ENCODE measurements at places on chromosomes 6 and 20. TPM values are rescaled to one million over a fixed set of nuclear protein-coding genes. Genes with fewer than 3 reads are reported as not detected.
A peak's percentile ranks its signal among the peaks of the same experiment; 100 is the strongest.

Gene PTCRA
- not detected for total RNA-seq

Gene SLC35B3
- total RNA-seq, result 5.4 TPM

Gene TAGAP
- 1.3 TPM for total RNA-seq

Gene ASIP
- total RNA-seq, result 13.3 TPM

Gene LRRC73
- total RNA-seq, result 2.5 TPM

Gene ZBTB2
- total RNA-seq, result 5.1 TPM

Gene REM1
- total RNA-seq, result 1.2 TPM

Gene BMP7
- 17.7 TPM for total RNA-seq

GRCh38 chr6:35477551-35478179, 9.5 kb downstream of the RPL10A start:
- DNase-seq, result no peak

DNA sequence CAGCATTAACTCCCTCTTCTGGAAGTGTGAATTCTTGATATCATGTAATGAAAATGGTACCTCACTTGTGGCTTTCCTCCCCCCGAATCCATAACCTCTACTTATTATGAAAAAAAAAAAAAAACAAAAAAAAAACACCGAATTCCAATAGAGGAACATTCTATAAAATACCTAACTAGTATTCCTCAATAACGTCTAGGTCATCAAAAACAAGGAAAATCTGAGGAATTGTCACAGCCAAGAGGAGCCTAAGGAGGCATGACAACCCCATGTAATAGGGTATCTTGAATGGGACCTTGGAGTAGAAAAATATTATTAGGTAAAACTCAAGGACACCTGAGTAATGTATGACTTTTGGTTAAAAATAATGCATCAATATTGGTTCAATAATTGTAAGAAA, 38.9 kb upstream of the POLR1H start:
- no peak for DNase-seq

DNA sequence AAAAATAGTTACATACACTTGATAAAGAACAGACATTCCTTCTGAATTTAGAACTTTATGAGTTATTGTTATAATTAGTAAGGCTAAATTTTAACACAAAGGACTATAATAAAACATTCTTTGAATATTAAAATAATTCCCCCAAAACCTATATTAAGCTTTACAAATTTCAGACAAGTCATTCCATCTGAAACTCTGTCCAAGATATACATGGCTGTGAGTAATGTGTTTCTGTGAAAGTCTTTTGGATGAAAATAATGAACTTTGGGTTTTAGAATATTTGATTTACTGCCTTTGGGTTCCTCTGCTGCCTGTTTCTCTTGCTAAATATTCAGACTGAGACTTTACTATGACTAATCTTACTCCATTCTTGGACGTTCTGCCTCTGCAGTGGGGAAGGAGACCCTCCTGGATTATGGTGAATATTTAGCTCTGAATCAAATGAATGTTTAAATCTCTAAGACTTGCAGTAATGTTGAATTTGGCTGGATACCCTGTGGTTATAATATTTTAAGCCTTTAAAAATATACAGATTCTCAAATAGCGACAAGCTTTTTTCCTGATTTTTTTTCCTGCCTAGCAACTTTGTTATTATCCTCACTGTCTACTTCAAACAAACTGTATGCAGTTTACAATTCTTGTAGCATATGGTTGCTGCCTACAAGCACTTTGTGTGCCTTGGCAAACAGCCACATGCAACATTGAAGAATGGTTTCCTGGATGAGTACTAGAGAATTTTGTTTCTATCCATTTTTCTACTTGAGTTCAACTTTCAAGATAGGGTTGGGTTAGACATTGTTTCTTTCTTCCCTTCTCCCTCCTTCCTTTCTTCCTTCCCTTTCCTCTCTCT, 51.4 kb downstream of the TXLNB start:
- no peak for DNase-seq

GRCh38 chr6:11214084-11214833, 18.2 kb downstream of the NEDD9 start:
- DNase-seq, result no peak

- no peak for DNase-seq
Measured at GRCh38 chr6:158630938-158631616, 13.5 kb downstream of the DYNLT1 start.

DNA sequence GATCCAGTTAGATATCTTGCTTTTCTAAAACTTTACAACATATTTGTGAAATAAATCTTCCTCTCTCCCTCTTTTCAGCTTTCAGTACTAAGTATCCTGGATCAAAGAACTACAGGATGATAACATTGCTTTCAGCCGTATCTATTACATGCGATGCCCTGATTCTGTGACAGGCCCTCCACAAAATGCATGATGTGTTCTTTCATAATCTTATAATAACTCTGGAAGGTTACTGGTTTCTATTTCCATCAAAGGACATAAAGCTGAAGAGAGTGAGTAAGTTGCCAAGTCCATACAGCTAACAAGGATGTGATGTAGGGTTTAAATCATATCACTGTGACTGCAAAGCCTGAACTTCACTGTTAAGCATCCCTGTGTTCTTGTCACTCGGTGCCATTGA, 62.9 kb upstream of the ADGRG6 start:
- DNase-seq, result no peak

- no peak for DNase-seq
Measured at GRCh38 chr20:35283441-35284266, 918 bp downstream of the EIF6 start.

DNA sequence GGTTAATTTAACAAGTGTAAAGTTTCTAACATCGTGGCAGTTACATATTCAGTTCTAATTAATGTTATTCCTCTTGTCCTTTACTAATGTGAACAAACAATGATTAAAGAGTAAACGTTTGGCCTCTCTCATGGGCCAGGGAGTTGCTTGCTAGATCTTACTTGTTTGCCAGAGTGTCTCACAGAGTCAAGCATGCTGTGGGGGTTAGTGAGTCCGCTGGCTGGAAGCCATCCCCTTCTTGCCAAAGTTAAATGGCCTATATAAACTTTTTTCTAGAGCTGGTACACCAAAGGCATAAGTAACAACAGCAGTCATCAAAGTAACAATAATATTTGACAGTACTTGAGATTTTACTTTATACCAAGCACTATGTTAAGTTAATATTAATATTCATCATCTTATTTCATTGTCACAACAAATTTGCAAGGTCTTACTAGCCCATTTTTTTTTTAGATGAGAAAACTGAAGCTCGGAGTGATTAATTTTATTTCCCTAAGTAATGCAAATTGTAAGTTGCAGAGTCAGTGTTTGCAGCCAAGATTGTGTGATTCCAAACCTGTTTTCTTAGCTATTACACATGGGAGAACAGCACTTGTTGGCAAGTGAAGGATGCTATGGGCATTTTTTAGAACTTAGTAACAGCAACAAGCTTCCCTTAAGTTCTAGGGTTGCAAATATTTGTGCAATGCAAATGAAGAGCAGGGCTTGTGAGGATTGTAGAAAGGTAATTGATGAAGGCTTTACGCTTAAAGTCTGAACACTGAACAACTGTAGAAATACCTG, 224.5 kb downstream of the RFPL4B start:
- DNase-seq, result peak; percentile 19

DNA sequence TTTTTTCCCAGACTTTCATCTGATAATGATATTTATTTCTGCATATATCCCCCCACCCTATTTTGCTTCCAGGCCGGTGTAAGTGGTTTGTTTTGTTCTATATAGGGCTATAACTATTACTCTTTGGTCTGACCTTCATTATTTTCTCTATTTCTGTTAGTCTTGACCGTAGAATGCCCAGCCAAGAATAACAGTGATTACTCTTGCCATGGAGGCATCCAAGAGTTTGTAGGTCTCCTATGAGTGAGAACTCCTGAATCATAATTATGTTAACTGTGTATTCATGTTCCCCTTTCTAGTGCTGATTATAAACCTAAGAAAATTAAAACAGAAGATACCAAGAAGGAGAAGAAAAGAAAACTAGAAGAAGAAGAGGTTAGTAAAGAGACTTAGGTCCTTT, 52.2 kb downstream of the TOP1 start:
- DNase-seq, result no peak

DNA sequence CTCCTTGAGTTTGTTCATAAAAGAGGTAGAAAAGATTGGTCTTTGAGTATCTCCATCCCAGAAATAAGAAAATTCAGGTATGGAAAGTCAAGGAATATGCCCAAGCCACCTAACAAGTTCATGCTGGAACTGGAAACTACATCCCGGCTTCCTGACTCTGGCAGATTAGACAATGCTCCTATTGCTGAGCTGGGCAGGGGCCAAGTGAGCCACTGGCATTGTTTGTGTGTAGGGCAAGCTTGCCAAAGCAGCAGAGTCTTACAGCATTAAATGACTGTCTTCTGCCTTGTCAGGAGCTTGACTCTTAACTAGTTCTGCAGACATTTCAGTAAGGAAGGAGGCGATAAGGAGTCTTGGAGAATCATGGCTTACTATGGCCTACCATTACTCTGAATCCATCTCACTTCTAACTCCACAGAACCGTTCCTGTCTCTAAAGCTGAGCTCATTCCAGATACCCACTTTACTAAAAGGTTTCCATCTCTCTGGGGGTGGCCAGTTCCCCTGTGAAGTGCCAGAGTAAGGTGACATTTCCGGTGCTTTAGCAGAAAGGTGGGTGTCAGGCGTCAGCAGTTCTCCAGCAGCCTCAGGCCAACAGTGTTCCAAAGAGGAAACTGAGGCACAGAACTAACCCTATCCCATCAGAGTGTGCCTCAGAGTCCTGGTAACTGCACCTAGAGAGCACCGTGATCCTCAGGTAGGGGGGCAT, 30.1 kb downstream of the PRDM1 start:
- DNase-seq, result peak; percentile 48

- no peak for DNase-seq
Measured at GRCh38 chr6:127458817-127459216, 372 bp downstream of the KIAA0408 start.

DNA sequence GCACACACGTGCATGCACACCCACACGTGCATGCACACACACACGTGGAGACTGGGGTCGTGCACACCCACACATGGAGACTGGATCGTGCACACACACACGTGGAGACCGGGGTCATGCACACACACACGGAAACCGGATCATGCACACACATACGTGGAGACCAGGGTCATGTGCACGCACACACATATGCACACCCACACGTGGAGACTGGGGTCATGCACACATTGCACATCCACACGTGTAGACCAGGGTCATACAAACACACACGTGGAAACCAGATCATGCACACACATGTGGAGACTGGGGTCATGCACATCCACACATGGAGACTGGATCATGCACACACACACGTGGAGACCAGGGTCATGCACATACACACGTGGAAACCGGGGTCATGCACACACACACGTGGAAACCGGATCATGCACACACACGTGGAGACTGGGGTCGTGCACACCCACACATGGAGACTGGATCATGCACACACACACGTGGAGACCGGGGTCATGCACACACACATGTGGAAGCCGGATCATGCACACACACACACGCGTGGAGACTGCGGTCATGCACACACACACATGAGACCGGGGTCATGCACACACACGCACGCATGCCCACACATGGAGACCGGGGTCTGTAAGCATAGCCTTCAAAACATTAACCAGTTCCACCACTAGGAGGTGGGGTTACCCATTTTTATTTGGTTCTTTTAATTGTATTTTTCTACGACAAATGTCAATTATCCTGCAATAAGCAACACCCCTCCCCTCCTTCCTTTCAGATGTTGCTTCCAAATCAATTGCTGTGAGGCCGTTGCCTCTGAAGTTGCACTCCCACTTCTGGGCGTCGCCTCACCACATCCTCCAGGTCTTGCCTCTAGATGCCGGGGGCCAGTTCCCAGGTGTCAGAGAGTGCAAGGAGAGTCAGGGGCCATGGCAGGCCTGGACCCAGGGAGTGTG, 95.8 kb downstream of the TMEM242 start:
- DNase-seq, result no peak

DNA sequence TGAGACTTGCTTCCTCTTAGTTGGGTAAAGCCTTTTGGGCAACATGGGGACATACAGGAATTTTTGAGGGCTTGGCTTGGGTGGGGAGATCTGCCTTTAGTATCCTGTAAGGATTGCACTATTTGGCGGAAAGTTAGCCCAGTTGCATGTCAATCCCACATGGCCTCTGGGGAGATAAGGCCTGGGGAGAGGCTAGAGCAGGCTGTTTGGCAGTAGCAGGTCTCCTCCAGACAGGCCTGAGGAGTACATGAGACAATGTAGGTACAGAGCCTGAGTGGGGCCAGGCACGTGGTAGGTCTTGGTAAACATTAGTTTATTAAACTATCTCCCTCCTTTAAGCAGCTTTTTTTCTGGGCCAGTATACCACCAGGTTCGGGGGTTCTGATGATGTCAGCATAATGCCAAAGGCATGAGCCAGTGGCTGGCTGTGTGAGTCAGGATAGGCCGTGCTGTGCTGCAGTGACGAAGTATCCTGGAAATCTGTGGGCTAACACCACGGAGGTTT, 147.9 kb downstream of the VEGFA start:
- DNase-seq, result no peak

DNA sequence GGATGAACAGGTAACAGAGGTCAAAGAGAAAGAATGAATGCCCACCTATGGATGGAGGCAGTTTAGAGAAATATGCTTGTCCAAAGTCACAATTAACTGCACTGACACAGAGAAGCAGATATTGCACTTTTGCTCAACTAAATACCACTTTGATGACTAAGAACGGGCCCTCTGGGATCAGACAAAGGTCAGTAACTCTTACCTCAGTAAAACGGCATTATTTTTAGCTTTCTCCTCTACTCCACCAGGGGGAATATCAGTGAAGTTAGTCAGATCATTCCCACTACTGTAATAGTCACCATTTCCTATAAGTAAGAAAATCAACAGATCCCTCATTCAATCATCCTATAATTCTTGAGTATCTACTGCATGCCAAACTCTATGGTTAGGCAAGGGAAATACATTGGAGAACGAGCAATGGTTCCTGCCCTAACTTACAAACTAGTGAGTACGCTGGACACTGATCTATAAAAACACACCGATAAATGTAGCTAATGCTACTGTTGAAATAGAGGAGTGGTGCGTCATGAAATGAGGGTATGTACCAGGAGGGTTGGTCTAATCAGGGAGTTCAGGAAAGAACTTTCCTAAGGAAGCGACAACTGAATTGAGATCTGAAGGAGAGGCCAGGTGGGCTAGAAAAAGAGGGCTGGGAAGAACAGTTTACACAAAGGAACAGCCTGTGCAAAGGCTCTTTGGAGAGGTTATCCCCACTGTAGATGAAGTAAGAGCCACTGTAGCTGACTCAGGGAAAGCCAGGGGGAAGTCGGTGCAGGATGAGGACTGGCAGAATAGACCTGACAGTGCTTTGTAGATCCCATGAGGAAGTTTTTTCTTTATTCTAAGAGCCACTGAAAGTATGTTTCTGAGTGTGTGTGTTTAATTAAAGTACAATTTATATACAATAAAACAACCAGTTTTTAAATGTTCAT, 9.2 kb downstream of the ECI2 start:
- no peak for DNase-seq

DNA sequence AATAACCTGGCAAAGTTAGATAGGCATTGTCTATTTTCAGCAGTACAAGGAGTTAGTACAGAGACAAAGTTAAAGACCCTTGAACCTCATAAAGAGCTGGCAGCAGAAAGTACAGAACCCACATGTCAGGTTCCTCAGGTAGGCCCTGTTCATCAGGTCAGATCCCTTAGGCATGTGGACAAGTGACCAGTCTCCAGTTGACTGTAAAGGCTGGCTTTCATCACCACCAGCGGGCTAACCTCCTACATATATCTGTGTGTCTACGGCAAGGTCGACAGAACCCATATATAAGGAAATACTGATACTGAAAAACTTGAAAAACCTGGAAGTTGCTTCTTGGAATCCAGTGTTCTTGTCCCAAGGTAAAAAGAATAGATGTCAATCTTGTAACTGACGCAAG, 223.1 kb upstream of the SGK1 start:
- no peak for DNase-seq
